A549 treated with AZD2906 at 1 μM for 4 hours (cell line): ENCODE measurements at places on chromosomes 5 and 9. TPM values are rescaled to one million over a fixed set of nuclear protein-coding genes. Genes with fewer than 3 reads are reported as not detected.

LCN2 gene
- 3.3 to 6.9 TPM (median 3.6 TPM) in 5 replicates for total RNA-seq

IFNB1 gene
- not detected in 5 replicates for total RNA-seq

OR1J2 gene
- 0.10 TPM in 1 of 5 replicates, not detected in the others for total RNA-seq

SLCO6A1 gene
- total RNA-seq: not detected in 5 replicates

PPIP5K2 gene
- total RNA-seq: 16.2 to 25.0 TPM (median 22.1 TPM) in 5 replicates

CTNND2 gene
- 0.04 to 0.18 TPM in 2 of 5 replicates, not detected in the others for total RNA-seq

AGXT2 gene
- not detected in 5 replicates for total RNA-seq

IL13 gene
- total RNA-seq: 0.08 to 0.10 TPM in 2 of 5 replicates, not detected in the others

PDGFRB gene
- 0.11 to 0.80 TPM (median 0.22 TPM) in 5 replicates for total RNA-seq

TAF1L gene
- total RNA-seq: 0.01 TPM in 3 of 5 replicates, not detected in the others

KDM4C gene
- 8.1 to 9.0 TPM (median 8.5 TPM) in 5 replicates for total RNA-seq

CHMP5 gene
- 66.7 to 80.8 TPM (median 71.7 TPM) in 5 replicates for total RNA-seq

LCN9 gene
- total RNA-seq: not detected in 5 replicates

PCDHB4 gene
- 0.03 to 0.12 TPM (median 0.06 TPM) in 5 replicates for total RNA-seq

FAM163B gene
- not detected in 5 replicates for total RNA-seq

RNF180 gene
- 0.18 to 0.38 TPM (median 0.29 TPM) in 5 replicates for total RNA-seq

HRH2 gene
- total RNA-seq: 0.34 to 0.55 TPM (median 0.50 TPM) in 5 replicates

HAPLN1 gene
- not detected in 5 replicates for total RNA-seq

SH3RF2 gene
- total RNA-seq: 2.2 to 3.0 TPM (median 2.4 TPM) in 5 replicates

BAAT gene
- 0.31 to 0.49 TPM (median 0.46 TPM) in 5 replicates for total RNA-seq
